Naive thymus-derived CD8-positive, alpha-beta T cell (primary cell): ENCODE measurements at places on chromosomes 5 and 9. TPM values are rescaled to one million over a fixed set of nuclear protein-coding genes. Genes with fewer than 3 reads are reported as not detected.

- peaks cover 25% of the 10 kb centered on the region for H3K4me1 ChIP-seq
- no peaks in the 10 kb centered on the region for H3K27me3 ChIP-seq
Observed at GRCh38 chr5:76402251-76402885, 717 bp upstream of the IQGAP2 start.

DNA sequence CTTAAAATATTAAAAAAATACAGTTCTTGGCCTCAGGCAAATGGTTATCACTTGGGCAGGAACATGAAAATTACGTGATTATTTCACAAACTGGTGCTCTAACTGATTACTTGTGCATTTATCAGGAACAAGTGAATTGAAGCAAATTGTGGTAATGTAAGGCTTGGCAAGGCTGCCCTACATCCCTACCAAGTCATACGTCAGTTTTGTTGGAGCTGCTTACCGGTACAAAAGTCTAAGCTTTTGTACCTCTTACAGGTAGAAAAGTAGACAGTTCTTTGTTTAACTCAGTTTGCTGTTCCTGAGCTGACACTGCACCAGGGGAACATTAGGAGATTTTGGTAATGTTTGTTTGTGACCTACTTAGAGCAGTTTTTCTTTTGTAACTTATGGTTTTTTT, 2.2 kb downstream of the G3BP1 start:
- H3K36me3 ChIP-seq: peaks cover under 1% of the 10 kb centered on the region
- no peak for DNase-seq
- peak overlapping the region; percentile 70 for H3K27ac ChIP-seq
- no peaks in the 10 kb centered on the region for H3K27me3 ChIP-seq

- no peaks in the 10 kb centered on the region for H3K36me3 ChIP-seq
- H3K27ac ChIP-seq: no peak overlapping the region
- DNase-seq: no peak
- no peaks in the 10 kb centered on the region for H3K4me1 ChIP-seq
- H3K4me3 ChIP-seq: no peak overlapping the region
- no peaks in the 10 kb centered on the region for H3K27me3 ChIP-seq
Observed at GRCh38 chr5:42666869-42667268, 89.7 kb upstream of the CCDC152 start.

- no peaks in the 10 kb centered on the region for H3K27me3 ChIP-seq
- no peaks in the 10 kb centered on the region for H3K4me1 ChIP-seq
- no peak overlapping the region for H3K4me3 ChIP-seq
Observed at GRCh38 chr9:102521097-102521755, 473.9 kb upstream of the CYLC2 start.

- H3K4me3 ChIP-seq: no peak overlapping the region
- DNase-seq: no peak
- peaks cover 2% of the 10 kb centered on the region for H3K36me3 ChIP-seq
- H3K27ac ChIP-seq: no peak overlapping the region
- no peaks in the 10 kb centered on the region for H3K4me1 ChIP-seq
Observed at GRCh38 chr5:175821790-175822211, 49.6 kb upstream of the CPLX2 start.

DNA sequence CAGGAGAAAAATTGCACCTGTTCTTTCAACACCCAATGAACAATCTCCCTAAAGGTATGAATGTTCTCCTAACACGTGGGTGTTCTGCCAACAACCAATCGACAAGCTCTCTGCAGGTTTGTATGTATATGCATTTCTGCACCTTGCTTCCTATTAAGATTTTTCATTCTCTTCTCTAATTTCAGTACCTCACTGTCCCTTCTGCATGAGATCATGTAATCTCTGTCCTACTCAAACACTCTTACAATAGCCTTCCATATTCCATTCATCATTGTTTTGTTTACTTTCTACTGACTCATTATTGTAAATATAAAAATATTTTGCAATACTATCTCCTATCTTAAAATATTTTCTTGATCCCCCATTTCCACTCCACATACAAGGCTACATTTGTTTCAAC, 382.0 kb downstream of the CDH12 start:
- no peaks in the 10 kb centered on the region for H3K36me3 ChIP-seq
- H3K4me3 ChIP-seq: no peak overlapping the region
- no peaks in the 10 kb centered on the region for H3K4me1 ChIP-seq

DNA sequence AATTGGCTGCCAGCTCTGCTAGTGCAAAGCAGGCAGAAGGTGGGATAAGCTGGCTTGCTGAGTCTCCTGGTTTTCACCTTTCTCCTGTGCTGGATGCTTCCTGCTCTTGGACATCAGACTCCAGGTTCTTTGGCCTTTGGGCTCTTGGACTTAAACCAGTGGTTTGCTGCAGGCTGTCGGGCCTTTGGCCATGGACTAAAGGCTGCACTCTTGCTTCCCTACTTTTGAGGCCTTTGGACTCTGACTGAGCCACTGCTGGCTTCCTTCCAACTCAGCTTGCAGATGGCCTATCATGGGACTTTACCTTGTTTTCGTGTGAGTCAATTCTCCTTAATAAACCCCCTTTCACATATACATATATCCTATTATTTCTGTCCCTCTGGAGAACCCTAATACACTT, 1293.9 kb upstream of the CDH6 start:
- H3K4me3 ChIP-seq: no peak overlapping the region
- no peak overlapping the region for H3K27ac ChIP-seq
- H3K27me3 ChIP-seq: no peaks in the 10 kb centered on the region
- peaks cover 8% of the 10 kb centered on the region for H3K36me3 ChIP-seq
- no peaks in the 10 kb centered on the region for H3K4me1 ChIP-seq

DNA sequence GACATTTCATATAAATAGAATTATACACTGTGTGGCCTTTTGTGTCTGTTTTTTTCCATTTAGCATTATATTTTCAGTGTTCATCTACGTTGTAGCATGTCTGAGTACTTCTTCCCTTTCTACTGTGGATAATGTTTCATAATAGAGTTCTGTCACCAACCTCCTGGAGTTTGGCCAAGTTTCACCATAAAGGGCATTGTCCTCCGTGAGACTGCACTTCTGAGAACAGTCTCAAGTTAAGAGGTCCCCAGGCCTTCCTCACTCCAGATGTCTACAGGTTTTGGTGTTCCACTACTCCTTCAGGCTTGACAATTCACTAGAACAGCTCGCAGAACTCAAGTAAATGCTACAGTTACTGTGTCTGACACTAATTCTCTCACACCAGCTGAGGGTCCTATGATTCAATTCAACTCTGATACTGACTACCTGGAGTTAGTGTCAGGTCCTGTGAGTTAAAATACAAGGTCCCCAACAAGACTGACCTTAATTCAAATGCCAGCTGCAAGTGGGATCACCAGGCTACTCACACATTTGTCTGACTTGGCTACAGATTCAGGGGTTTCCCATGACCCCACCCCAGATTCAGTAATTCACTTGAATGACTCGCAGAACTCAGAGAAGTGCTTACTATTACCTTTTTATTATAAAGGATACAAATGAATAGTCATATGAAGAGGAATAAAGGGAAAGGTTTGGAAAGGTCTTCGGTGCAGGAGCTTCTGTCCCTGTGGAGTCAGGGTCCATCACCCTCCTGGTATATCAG, 31.1 kb downstream of the SLC35A4 start:
- no peak overlapping the region for H3K4me3 ChIP-seq
- no peak for DNase-seq
- no peak overlapping the region for H3K27ac ChIP-seq
- no peaks in the 10 kb centered on the region for H3K4me1 ChIP-seq
- H3K36me3 ChIP-seq: no peaks in the 10 kb centered on the region

DNA sequence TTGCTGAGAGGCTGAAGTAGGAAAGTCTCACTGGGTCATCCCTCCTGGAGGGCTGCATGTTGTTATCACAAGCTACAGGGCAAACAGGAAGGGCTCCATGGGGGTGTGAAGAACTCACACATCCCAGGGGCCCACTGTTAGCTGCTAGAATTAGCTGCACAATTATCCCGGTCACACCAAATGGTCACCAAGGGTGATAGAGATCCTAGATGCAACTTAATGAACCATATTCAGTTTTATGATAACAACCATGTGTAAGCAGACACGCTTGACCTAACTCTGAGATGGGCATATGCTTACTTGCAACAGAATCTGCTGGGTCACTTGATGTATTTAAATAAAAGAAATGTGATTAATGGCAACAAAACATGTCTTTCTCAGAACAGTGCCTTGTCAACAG, 143.5 kb upstream of the C6 start:
- no peak for DNase-seq
- no peaks in the 10 kb centered on the region for H3K27me3 ChIP-seq
- no peaks in the 10 kb centered on the region for H3K36me3 ChIP-seq
- no peak overlapping the region for H3K4me3 ChIP-seq
- H3K4me1 ChIP-seq: no peaks in the 10 kb centered on the region
- H3K27ac ChIP-seq: no peak overlapping the region

- H3K36me3 ChIP-seq: no peaks in the 10 kb centered on the region
- H3K27me3 ChIP-seq: no peaks in the 10 kb centered on the region
- no peaks in the 10 kb centered on the region for H3K4me1 ChIP-seq
- peak overlapping the region; percentile 73 for H3K27ac ChIP-seq
Observed at GRCh38 chr5:151587796-151588555, 3.2 kb downstream of the FAT2 start.

DNA sequence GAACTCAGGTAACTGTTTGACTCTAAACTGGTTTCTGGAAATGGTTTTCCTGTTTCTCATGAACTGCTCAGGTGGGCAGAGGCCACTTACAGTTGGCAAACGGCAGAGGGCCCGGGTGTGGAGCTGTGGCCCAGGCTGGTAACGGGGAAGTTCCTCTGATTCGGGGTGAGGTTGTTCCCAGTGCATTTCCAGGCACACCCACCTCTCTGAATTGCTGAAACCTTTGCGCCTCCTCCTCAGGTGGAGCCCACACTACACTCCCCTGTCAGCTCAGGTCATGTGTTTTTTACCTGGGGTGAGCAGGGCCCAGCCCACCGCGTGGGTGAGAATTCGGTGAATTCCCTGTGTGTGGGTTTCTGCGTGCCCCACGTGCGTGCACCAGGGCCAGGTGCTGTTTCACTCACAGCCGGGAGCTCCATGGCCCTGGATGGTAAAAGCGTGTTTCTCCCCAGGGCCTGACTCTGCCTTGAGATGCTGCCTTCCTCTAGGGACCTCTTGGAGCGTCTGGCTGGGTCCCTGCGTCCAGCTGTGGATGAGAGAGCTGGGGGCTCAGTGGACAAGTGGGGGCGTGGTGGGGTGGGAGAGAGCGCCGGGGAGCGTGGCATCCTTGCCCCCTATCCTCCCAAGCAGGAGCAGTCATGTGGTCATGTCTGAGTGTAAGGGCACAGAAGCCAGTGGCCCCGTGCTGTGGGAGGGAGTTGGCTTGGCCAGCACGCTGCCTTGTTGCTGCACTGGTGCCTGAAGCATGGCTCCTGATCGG, 33.5 kb upstream of the LPCAT1 start:
- H3K27me3 ChIP-seq: no peaks in the 10 kb centered on the region
- H3K36me3 ChIP-seq: no peaks in the 10 kb centered on the region
- H3K27ac ChIP-seq: no peak overlapping the region

DNA sequence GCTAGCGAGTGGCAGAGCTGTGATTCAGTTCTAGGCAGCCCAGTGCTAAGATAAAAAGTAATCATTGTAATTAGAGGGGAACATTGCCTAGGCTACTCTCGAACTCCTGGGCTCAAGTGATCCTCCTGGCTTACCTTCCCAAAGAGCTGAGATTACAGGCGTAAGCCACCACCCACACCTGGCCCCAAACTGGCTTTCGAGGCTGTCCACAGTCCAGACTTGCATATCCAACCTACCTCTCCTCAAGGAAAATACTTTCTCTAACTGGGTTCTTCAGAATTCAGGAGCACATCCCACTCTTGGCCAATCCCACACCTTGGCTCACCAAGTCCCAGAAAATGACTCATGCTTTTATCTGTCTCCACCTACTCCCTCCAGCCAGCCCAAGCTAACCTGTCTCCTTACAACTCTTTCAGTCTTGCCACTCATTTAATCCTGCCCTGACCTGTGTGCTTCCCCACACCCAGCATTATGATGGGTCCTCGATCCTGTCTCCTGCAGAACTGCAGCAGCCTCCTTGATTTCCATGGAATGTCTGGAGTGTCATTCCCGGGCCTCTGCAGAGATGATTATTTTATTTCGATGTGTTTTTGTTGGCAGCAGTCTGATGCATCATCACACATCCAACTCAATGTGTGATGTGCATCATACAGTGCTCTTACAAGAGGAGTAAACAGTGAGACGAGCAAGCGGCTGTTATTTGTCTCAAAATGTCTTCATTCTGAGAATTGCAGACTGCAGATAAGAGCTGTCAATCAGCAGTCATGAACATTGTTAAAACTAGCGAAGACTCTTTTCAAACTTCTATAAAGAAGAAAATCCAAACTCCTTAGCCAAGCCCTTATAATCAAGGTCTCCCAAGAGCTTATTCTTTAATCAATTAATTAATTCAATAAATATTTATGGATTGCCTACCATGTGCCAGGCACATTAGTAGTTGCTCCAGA, 167.3 kb downstream of the SEC61B start:
- no peak overlapping the region for H3K27ac ChIP-seq
- no peak overlapping the region for H3K4me3 ChIP-seq

GRCh38 chr5:41875121-41875520, 4.9 kb upstream of the OXCT1 start:
- H3K4me1 ChIP-seq: peaks cover 11% of the 10 kb centered on the region
- H3K36me3 ChIP-seq: no peaks in the 10 kb centered on the region
- no peak overlapping the region for H3K4me3 ChIP-seq

- no peaks in the 10 kb centered on the region for H3K36me3 ChIP-seq
- H3K4me3 ChIP-seq: no peak overlapping the region
- H3K27me3 ChIP-seq: no peaks in the 10 kb centered on the region
Observed at GRCh38 chr5:173746047-173746646, 129.7 kb upstream of the BOD1 start.

- no peak overlapping the region for H3K4me3 ChIP-seq
- peaks cover 27% of the 10 kb centered on the region for H3K27me3 ChIP-seq
- H3K4me1 ChIP-seq: no peaks in the 10 kb centered on the region
- H3K27ac ChIP-seq: no peak overlapping the region
- H3K36me3 ChIP-seq: no peaks in the 10 kb centered on the region
Observed at GRCh38 chr9:117779760-117780159, 75.6 kb downstream of the TLR4 start.

DNA sequence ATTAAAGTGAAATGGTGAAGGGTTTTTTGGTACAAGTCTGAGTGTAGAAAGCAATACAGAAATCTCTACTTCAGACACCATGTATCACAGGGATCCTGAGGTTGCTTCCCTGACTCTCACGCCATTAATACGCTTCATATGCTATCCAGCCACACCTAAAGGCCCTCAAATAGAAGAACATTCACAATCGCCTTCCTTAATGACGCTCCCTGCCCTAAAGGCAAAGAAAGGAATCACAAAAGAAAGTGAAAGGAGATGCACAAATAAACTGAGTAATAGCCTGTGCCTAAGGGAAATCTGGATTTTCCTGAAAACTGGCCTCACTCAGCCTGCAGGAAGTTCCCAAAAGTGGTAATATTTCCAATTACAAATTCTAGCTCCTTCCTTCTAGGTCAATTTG, 1002.7 kb upstream of the DMAC1 start:
- DNase-seq: no peak
- H3K27me3 ChIP-seq: no peaks in the 10 kb centered on the region
- H3K4me3 ChIP-seq: no peak overlapping the region
- H3K36me3 ChIP-seq: no peaks in the 10 kb centered on the region

DNA sequence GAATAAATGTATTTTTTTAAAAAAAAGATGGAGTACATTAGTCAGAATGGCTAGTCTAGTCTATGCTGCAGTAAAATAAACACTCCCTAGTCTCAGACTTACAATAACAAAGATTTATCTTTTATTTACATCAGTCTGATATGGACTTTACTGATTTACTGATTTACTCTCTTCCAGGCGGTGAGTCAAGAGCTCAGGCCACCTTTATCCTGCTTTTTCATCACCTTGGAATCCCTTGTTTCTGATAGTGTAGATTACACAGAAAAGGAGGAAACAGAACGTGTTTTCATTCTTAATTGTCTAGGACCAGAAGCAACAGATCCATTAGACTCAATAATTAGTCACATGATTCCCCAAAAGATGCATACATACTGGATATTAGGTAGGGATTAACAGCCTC, 290.1 kb upstream of the TRPC7 start:
- H3K27me3 ChIP-seq: peaks cover 2% of the 10 kb centered on the region
- no peak overlapping the region for H3K27ac ChIP-seq
- H3K4me1 ChIP-seq: no peaks in the 10 kb centered on the region

FGF18 gene
- total RNA-seq: 0.42 TPM

PCDHA2 gene
- not detected for total RNA-seq

MZB1 gene
- 2.2 TPM for total RNA-seq
